ENCODE measurements at places on chromosomes 3 and 15.

DNA sequence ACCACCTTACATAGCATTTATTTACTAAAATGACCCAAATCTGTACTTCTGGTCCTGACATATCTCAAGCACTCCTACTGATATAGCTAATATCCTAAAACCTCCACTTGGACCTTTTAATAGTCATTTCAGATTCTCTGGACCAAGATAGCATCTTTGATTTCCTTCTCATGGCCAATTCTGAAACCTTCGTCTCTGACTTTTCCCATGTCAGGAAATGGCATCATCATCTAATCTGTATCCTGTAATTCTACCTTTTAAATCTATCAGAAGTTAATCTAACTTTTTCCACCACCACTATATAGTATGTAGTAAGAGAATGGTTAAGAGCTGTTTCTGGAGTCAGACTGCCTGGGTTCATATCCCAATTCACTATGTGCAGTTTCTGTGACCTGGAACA lies 16.2 kb downstream of the STX19 start:
- no peak for DNase-seq

DNA sequence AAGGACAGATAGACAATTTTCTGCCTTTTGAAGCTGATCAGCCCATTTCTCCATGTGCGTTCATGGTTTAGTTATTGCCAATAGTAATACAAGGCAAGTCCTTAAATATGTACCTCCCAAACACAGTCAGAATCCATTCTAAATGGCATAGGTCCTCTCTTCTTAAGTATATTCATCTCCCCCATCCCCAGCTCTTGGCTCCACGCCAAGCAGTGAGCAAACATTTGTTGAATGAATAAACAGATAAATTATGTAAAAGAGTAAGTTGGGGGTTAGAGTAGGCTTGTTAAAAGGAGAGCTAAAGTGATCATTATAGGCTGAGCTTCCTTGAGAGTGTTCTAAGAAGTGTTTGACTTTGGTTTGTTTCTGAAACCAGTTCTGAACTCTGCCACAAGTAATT lies 241.3 kb downstream of the ITPR1 start:
- DNase-seq, result no peak

GRCh38 chr3:48695393-48695753 lies 9.7 kb upstream of the NCKIPSD start:
- DNase-seq, result no peak

GRCh38 chr3:27138005-27138404 lies 231.2 kb downstream of the NEK10 start:
- no peak for DNase-seq

DNA sequence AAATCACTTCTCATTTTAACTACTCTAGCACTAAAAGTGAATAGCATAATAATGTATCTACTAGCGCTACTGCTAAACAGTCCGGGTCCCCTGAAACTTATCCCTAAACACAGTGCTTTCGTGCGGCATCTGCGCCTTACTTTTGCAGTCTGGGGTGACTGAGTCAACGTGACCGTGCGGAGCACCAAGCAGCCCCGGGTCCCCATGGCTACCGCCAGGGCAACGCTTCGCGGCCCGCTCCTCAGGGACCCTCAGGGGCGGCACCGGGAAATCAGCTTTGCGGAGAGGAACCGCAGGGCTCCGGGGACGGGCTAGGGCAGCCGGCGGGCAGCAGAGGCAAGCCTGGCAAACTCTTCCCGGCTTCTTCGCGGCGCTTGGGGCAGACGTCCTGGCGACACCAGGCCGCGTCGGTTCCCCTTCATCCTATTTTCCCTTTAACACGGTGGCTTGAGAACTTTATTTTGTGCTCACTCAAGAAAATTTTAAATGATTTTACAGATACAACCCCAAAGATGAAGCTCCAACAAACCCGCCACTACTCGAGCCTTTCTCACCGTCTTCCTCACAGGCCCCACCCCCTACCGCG lies 757 bp upstream of the DIPK2A start:
- DNase-seq, result peak; percentile 20

GRCh38 chr3:65584913-65585312 lies 453.8 kb downstream of the MAGI1 start:
- DNase-seq, result no peak

- no peak for DNase-seq
Measured at GRCh38 chr3:46935989-46936558, 40.5 kb downstream of the CCDC12 start.

- no peak for DNase-seq
Measured at GRCh38 chr15:54618120-54618519, 578.6 kb downstream of the RSL24D1 start.

DNA sequence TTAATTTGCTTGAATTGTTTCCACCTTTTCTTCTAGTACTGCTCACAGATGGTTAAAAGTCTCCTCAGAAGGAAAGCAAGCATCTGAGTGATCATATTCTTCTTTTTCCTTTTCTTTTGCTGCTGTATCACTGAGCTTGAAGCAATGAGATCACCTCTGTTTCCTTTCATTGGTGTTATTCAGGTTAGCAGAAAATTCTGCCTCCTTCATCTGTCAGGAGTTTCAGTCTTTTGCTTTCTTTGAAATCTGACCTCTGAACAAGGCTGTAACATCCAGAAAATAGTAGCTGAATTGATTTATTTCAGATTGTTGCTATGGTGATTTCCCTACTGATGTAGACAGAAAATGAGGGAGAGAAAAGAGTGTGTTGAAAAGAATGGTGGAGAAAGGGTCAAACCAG lies 343.0 kb downstream of the MFSD1 start:
- no peak for DNase-seq

DNA sequence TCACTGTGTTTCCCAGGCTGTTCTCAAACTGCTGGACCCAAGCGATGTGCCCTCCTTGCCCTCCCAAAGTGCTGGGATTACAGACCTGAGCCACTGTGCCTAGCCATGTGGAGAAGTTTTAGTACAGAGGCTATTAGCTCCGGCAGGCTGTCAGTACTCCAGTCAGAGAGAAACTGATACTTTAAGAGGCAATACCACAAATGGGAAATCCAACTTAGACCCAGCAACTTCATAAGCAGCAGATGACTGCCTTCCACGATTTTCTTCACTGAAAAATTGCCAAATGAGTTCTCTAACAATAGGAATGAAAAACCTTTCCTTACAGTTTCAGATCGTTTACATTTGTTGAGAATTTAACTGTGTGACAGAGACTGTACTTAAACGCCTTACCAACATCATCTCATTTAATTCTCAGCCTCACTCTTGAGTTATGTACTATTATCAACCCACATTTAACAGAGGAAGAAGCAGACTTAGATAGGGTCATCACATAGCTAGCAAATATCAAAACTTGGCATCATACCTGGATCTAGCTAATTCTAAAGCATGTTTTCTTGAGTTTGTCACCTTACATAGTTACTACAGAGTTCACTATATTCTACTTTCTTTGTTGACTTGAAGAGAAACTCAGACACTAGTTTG lies 127.4 kb downstream of the TCF12 start:
- no peak for DNase-seq

DNA sequence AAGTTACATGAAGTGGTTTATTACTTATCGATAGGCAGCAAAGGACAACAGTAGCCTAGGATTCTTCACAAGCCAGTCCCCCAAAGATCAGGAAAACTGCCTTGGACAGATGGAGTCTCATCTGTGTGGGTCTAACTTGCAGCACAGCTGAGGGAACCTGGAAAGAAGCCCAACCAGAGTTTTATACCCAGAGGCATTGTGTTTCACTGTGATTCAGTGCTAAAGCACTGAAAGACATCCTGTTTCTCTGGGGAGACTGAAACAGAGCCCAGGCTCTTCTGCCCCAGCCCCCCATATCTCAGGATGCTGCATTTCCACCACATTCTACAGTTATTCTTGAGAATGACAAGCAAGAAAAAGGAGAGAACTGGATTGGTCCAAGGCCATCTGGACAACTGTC lies 48.2 kb upstream of the PYDC2 start:
- DNase-seq, result no peak

All from stimulated activated CD8-positive, alpha-beta memory T cell treated with anti-CD3 and anti-CD28 coated beads, Interleukin-2, amount 100 ng/mL, for 1 hour (primary cell).